ENCODE measurements at places on chromosomes 7 and 10. TPM values are rescaled to one million over a fixed set of nuclear protein-coding genes. Genes with fewer than 3 reads are reported as not detected.

DNA sequence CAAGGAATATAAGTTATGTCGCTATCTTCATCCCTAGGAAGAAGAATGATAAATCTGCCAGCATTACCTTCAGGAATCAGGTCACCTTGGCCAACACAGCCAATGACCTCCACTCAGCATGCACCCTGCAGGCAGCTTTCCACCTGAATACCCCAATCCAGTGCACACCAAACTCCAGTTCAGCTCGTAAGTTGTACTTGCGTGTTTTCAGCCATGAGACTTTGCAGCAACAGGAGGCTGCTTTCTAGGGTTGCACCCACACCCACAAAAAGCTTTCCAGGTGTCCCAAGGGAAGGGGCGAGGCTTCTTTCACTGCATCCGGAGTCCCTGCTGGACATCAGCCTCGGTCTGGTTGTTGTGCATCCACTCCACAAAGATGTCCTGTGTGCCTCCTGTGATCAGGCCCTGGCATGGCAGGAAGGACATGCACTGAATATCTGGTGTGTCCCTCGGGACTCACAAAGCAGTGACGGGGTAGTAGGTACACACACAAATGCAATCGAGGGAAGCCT is 282.9 kb downstream of the GRID1 start:
- no peaks in the 10 kb centered on the region for H3K36me3 ChIP-seq
- H3K27ac ChIP-seq: no peak overlapping the region
- no peak for DNase-seq
- H3K4me1 ChIP-seq: no peaks in the 10 kb centered on the region
- H3K4me3 ChIP-seq: no peak overlapping the region

GRCh38 chr10:122516734-122517133 is 43.8 kb upstream of the DMBT1 start:
- H3K4me3 ChIP-seq: no peak overlapping the region
- DNase-seq: no peak
- H3K4me1 ChIP-seq: no peaks in the 10 kb centered on the region

- H3K36me3 ChIP-seq: peaks cover 2% of the 10 kb centered on the region
- no peak overlapping the region for H3K4me3 ChIP-seq
- no peak for DNase-seq
- H3K4me1 ChIP-seq: no peaks in the 10 kb centered on the region
These were observed 40.6 kb downstream of the NHLRC2 start for GRCh38 chr10:113895018-113895417.

- no peaks in the 10 kb centered on the region for H3K27me3 ChIP-seq
- H3K4me3 ChIP-seq: no peak overlapping the region
- no peak for DNase-seq
- H3K27ac ChIP-seq: no peak overlapping the region
- no peaks in the 10 kb centered on the region for H3K4me1 ChIP-seq
These were observed 518.9 kb downstream of the GALNT17 start for GRCh38 chr7:71650653-71651337.

DNA sequence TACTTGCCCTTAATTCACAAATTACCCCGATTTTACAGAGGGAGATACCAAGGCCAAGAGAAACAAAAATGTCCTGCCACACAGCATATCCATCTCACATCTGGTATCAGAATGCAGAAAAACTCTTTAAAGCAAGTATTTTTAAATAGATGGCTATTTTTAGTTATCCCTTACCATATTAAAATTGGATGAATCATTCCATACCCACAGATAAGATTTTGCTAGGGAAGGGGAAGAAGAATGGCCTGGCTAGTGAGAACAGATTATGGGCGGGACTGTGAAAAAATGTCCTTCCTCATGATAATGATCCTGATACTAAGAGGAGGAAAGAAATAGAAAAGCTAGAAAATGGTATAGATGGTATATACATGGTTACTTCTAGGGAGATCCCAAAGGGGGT is 80.6 kb upstream of the GATAD1 start:
- H3K27ac ChIP-seq: no peak overlapping the region
- no peaks in the 10 kb centered on the region for H3K27me3 ChIP-seq
- H3K4me1 ChIP-seq: no peaks in the 10 kb centered on the region
- no peak overlapping the region for H3K4me3 ChIP-seq

DNA sequence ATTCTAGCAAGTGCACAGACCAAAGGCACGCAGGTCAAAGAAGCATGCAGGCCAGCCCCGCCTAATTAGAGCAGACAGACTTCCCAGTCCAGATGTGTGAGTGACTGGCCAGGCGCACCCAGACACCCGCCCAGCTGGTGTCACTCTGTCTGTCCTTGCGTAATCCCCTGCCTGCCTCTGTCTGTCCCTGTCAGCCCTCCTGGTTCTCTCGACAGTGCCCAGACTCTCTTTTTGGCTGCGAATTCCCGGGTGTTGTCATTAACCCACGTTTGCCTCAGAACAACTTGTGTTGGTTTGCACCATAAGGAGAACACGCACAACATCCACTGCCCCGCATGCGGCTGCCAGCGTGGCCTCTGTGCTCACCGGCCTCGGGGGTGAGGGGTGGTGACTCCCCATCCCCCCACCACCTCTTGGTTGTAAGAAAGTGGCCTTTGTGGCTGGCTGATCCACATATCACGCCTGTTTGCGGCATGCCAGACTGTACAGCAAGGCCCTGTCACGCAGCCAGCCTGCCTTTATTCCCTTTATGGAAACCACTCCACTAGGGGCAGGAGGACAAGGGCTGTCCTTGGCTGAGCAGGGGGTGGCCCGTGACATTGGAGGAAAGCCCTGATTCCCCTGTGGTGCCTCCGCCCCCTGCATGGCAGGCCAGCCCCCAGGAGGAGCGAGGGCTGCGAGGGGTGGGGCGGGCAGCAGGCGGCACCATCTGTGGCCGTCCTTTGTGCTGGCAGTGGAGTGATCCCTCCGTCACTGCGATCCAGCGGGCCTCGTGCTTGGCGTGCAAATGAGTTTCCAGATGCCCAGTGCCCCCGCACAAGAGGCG is 72.8 kb upstream of the PPIF start:
- DNase-seq: no peak
- no peak overlapping the region for H3K27ac ChIP-seq
- no peak overlapping the region for H3K4me3 ChIP-seq
- peaks cover 6% of the 10 kb centered on the region for H3K36me3 ChIP-seq

DNA sequence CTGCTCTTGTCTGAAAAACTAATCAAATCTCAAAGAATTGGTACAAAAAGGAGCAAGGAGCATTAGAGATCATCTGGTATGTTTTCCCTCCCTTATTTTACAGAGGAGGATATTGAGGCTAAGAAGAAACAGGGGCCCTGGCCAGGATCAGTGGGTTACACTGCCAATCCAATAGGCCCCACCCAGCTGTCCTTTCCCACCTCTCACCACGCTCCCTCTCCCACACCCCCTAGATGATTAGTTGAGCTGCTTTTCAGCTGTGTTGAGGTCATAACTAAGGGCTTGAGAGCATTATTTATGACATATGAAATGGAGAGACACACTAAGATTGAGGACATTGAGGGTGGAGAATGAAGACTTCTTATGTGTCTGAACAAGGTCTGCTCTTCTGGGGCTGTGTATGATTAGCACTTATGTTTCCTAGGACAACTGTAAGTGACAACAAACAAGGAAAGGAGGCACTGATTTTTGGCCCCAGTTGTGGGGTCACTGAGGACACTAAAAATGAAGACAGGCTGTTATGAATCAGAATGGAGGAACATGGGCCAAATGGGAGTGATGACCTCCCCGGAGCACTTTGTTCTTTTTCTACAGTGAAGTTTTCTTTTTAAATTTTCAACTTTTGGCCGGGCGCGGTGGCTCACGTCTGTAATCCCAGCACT is 26.5 kb downstream of the VWA2 start:
- no peaks in the 10 kb centered on the region for H3K36me3 ChIP-seq
- peaks cover 4% of the 10 kb centered on the region for H3K4me1 ChIP-seq
- DNase-seq: no peak
- no peaks in the 10 kb centered on the region for H3K27me3 ChIP-seq
- H3K27ac ChIP-seq: no peak overlapping the region
- H3K4me3 ChIP-seq: no peak overlapping the region

GRCh38 chr10:12390733-12391132 is 41.4 kb downstream of the CAMK1D start:
- H3K36me3 ChIP-seq: no peaks in the 10 kb centered on the region
- no peak overlapping the region for H3K4me3 ChIP-seq
- H3K27me3 ChIP-seq: no peaks in the 10 kb centered on the region
- H3K27ac ChIP-seq: no peak overlapping the region

GRCh38 chr10:48634198-48634983 is 29.5 kb upstream of the ARHGAP22 start:
- peaks cover 38% of the 10 kb centered on the region for H3K4me1 ChIP-seq
- DNase-seq: peak; percentile 91
- no peaks in the 10 kb centered on the region for H3K36me3 ChIP-seq
- no peak overlapping the region for H3K4me3 ChIP-seq
- H3K27me3 ChIP-seq: no peaks in the 10 kb centered on the region
- H3K27ac ChIP-seq: peak overlapping the region; percentile 45

GRCh38 chr10:118148247-118148646 is 101.5 kb upstream of the RAB11FIP2 start:
- H3K36me3 ChIP-seq: no peaks in the 10 kb centered on the region
- H3K27me3 ChIP-seq: no peaks in the 10 kb centered on the region

The NUPR2 gene
- total RNA-seq: not detected

The CREB5 gene
- total RNA-seq: 66.8 TPM

The DENND2A gene
- total RNA-seq: not detected

Data from GM12878 (cell line).